NCI-H2171 (cell line): ENCODE measurements at places on chromosomes 11 and 22.

GRCh38 chr11:104704888-104705287, 193.4 kb downstream of the CASP12 start:
- no peak for DNase-seq

- no peak for DNase-seq
These were observed 6.4 kb downstream of the RTN4RL2 start for GRCh38 chr11:57466680-57467079.

DNA sequence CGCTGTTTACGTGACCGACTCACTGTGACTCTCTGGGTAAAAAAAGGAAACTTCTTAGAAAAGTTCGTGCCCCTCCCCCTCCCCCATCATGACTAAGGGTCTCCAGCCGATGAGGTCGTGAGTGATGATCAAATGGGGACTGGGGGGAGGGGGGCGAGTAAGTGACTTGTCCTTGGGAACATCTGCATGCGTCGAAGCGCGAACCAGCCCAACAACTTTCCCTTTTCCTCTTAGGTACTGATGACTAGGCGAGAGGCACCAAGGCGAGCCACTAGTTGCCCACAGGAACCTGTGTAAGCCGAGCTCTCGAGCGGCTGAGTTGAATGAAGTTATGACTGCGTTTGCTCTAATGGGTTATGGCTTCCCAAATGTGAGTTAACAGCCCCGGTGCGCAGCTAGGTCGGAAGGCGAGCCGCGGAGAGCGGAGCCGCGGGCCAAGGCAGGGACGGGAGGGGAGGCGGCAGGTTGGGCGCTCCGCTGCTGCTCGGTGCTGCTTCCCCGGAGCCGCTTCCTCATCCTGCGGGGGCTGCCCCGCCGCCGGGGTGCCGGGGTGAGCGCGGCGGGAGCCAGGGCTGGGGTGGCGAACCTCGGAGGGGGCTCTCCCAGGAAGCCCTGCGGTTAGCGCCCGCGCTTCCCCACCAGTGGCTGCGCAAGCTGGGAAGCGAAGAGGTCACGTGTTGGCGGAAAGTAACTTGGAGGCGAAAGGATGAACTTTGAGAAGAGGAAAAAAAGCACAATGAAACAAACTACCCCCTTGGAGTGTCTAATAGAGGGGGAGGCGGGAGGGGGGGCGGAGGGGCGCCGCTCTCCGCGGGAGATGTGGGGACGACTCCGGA, 22.1 kb upstream of the BDNF start:
- DNase-seq, result no peak

- DNase-seq, result no peak
These were observed 298.0 kb downstream of the TTC28 start for GRCh38 chr22:28381429-28382167.

DNA sequence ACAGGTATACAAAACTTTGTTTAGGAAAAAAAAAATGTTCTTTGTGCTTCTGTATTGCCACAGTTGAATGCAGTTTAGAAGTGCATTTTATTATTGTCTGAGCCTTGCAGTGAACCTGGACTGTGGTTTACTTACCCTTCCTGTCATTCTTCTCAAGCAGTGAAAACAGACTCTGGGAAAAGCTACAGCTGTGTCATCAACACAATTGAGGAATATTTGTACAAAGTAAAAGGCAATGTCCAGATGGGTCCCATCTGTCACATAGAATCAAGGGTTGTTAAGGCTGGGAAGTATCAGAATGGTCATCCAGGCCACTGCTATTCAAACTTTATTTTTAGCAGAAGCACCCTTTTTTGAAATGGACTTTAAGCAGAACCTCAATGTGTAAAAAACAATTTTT, 73.3 kb downstream of the TRIM44 start:
- no peak for DNase-seq

DNA sequence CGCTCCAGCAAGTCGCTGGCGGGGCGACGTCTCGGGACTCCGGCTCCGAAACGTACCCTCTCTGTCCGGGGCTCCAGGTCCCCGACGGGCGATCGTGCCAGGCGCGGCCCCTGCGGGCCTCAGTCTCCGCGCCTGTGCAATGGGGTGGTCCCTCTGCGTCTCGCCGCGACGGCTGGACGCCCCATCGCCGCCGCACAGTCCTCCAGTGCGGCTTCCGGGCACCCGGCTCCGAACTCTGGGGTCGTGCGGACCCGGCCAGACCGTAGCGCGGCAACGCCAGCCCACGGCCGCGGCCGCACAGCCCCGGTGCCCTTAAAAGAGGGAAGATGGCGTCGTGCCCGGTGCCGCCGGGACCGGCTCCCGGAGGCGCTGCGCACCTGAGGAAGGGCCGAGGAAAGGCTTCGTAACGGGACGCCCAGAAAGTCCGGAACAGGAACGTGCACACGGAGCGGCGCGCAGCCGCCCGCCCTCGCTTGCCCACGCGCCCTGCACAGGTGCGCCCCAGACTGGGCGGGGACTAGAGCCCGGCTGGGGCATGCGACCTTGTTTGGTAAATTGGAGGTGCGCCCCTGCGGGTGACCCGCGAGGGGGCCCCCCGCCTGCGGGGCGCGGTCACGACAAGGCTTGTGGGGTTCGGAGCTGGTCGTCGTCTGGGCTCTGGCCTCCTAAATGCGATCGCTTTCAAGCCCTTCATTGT, 525 bp downstream of the BIK start:
- peak; percentile 33 for DNase-seq

GRCh38 chr11:86523738-86524619, 148.4 kb downstream of the ME3 start:
- no peak for DNase-seq

DNA sequence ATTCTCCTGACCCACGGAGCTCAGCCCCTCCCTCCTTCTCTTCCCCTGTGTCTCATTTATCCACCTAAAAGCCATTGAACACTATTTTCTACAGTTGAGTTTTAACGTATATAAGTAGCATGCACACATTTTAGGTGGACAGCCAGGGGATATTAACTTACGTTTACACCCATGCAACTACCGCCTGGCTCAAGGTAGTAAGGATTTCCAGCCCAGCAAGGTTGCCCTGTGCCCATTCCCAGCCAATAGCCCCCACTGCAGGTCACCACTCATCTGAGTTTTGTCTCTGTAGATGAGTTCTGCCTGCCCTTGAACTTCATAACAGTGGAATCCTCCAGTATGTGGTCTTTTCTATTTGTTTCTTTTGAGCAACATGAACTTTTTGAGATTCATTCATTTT, 65.4 kb downstream of the SMIM38 start:
- DNase-seq, result no peak
